ENCODE measurements at places on chromosomes 12 and 14. TPM values are rescaled to one million over a fixed set of nuclear protein-coding genes. Genes with fewer than 3 reads are reported as not detected.

Gene SAMD4A
- 9.1 TPM for total RNA-seq

Gene CD4
- 2.2 TPM for total RNA-seq

Gene C12orf50
- total RNA-seq: not detected

Gene NRL
- total RNA-seq: 1.2 TPM

Gene CCDC63
- total RNA-seq: not detected

Gene LALBA
- not detected for total RNA-seq

Gene LBHD2
- not detected for total RNA-seq

Data from temporal lobe (tissue), 4 donors.